Spleen (tissue), 13 donors: ENCODE measurements at places on chromosomes 5 and 9. TPM values are rescaled to one million over a fixed set of nuclear protein-coding genes. Genes with fewer than 3 reads are reported as not detected.

GRCh38 chr5:19987612-19988361 lies at the start of gene CDH18:
Gene CDH18 (minus strand): TSS chr5:19988200. CDS start chr5:19838986, 149,214 bp downstream.
- DNase-seq = peak; percentile 58
- H3K27me3 ChIP-seq = no peaks in the 10 kb centered on the region
- H3K4me3 ChIP-seq = no peak within 1 kb of the TSS

- H3K36me3 ChIP-seq = no peaks in the 10 kb centered on the region
- H3K4me3 ChIP-seq = no peak overlapping the region
- H3K4me1 ChIP-seq = no peaks in the 10 kb centered on the region
- no peaks in the 10 kb centered on the region for H3K27me3 ChIP-seq
These were observed 89.7 kb upstream of the PARP8 start for GRCh38 chr5:50576686-50577256.

The TAF1L gene
- polyA plus RNA-seq = not detected

The HRH2 gene
- 1.9 TPM for polyA plus RNA-seq

- peak within 1 kb of the TSS; percentile 82 for H3K4me3 ChIP-seq
- peak within 1 kb of the TSS; percentile 90 for H3K27ac ChIP-seq
- H3K4me1 ChIP-seq = peaks cover 7% of the 10 kb centered on the region
- H3K36me3 ChIP-seq = no peaks in the 10 kb centered on the region
These were observed at the start of gene MOB3B for GRCh38 chr9:27529316-27530278. Gene MOB3B (minus strand): TSS chr9:27529814. CDS start chr9:27455550, 74,264 bp downstream.

The GPX3 gene
- 261 TPM for polyA plus RNA-seq

The C9orf50 gene
- 0.16 TPM for polyA plus RNA-seq

- DNase-seq = peak; percentile 97
- no peaks in the 10 kb centered on the region for H3K27me3 ChIP-seq
- H3K27ac ChIP-seq = peak within 1 kb of the TSS; percentile 89
These were observed at the start of gene FXN for GRCh38 chr9:69035438-69036308. Gene FXN (plus strand): TSS chr9:69035752. CDS start chr9:69035783, 31 bp downstream.

The IL7R gene
- polyA plus RNA-seq = 21.8 TPM

- H3K4me1 ChIP-seq = no peaks in the 10 kb centered on the region
- DNase-seq = no peak
- H3K27me3 ChIP-seq = no peaks in the 10 kb centered on the region
- no peak overlapping the region for H3K4me3 ChIP-seq
- no peaks in the 10 kb centered on the region for H3K36me3 ChIP-seq
- H3K27ac ChIP-seq = no peak overlapping the region
These were observed 691.2 kb upstream of the CDH6 start for GRCh38 chr5:30502277-30502676.

The CCDC152 gene
- polyA plus RNA-seq = 2.0 TPM

- no peak overlapping the region for H3K4me3 ChIP-seq
- peak overlapping the region; percentile 44 for H3K27ac ChIP-seq
- peak; percentile 91 for DNase-seq
- peaks cover 38% of the 10 kb centered on the region for H3K36me3 ChIP-seq
- H3K4me1 ChIP-seq = peaks cover 36% of the 10 kb centered on the region
These were observed 20.3 kb downstream of the QSOX2 start for GRCh38 chr9:136225366-136225747.

The TTC23L gene
- polyA plus RNA-seq = 0.23 TPM

- DNase-seq = no peak
- H3K4me1 ChIP-seq = no peaks in the 10 kb centered on the region
- H3K27me3 ChIP-seq = no peaks in the 10 kb centered on the region
- no peak overlapping the region for H3K4me3 ChIP-seq
- H3K36me3 ChIP-seq = no peaks in the 10 kb centered on the region
- H3K27ac ChIP-seq = no peak overlapping the region
These were observed 404.0 kb upstream of the FAM174A start for GRCh38 chr5:100131161-100131560.

The ARHGEF28 gene
- polyA plus RNA-seq = 0.53 TPM

- no peak overlapping the region for H3K4me3 ChIP-seq
- DNase-seq = no peak
- peaks cover 5% of the 10 kb centered on the region for H3K4me1 ChIP-seq
- no peaks in the 10 kb centered on the region for H3K27me3 ChIP-seq
- no peaks in the 10 kb centered on the region for H3K36me3 ChIP-seq
These were observed 405.8 kb upstream of the PTGER4 start for GRCh38 chr5:40273936-40274335.

The CDH10 gene
- polyA plus RNA-seq = not detected

GRCh38 chr9:4320021-4320420 lies 20.2 kb upstream of the GLIS3 start:
- no peaks in the 10 kb centered on the region for H3K36me3 ChIP-seq
- H3K4me3 ChIP-seq = no peak overlapping the region
- no peaks in the 10 kb centered on the region for H3K27me3 ChIP-seq

The CD274 gene
- 1.8 TPM for polyA plus RNA-seq

The CFAP90 gene
- polyA plus RNA-seq = not detected

- no peak overlapping the region for H3K27ac ChIP-seq
- H3K36me3 ChIP-seq = no peaks in the 10 kb centered on the region
- H3K4me3 ChIP-seq = no peak overlapping the region
These were observed 86.6 kb downstream of the GNA14 start for GRCh38 chr9:77561331-77562018.

The IFNB1 gene
- not detected for polyA plus RNA-seq

- no peaks in the 10 kb centered on the region for H3K36me3 ChIP-seq
- H3K4me3 ChIP-seq = no peak overlapping the region
- H3K27ac ChIP-seq = no peak overlapping the region
- no peak for DNase-seq
- no peaks in the 10 kb centered on the region for H3K4me1 ChIP-seq
These were observed 19.5 kb upstream of the SERINC5 start for GRCh38 chr5:80275347-80275746.

- H3K4me1 ChIP-seq = no peaks in the 10 kb centered on the region
- DNase-seq = peak; percentile 77
- no peak overlapping the region for H3K4me3 ChIP-seq
- no peak overlapping the region for H3K27ac ChIP-seq
- no peaks in the 10 kb centered on the region for H3K27me3 ChIP-seq
These were observed 47.6 kb downstream of the ACO1 start for GRCh38 chr9:32431940-32432555.

The C5orf58 gene
- not detected for polyA plus RNA-seq

The BNIP1 gene
- 14.2 TPM for polyA plus RNA-seq

DNA sequence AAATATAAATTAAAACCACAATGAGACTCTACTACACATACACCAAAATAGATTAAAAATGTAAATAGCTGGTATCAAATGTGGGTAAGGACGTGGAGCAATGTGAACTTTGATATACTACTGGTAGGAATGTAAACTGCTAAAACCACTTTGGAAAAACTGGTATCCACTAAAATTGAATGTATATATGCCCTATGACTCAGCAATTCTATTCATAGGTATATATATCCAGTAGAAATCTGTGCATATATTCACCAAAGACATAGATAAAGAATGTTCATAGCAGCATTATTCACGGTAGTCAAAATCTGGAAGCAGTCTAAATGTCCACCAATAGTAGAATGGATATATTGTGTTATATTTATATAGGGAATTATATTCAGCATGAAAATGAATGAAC lies 85.2 kb downstream of the ERP44 start:
- H3K36me3 ChIP-seq = peaks cover 95% of the 10 kb centered on the region
- H3K27me3 ChIP-seq = no peaks in the 10 kb centered on the region
- no peak overlapping the region for H3K4me3 ChIP-seq
- DNase-seq = no peak
- no peaks in the 10 kb centered on the region for H3K4me1 ChIP-seq

DNA sequence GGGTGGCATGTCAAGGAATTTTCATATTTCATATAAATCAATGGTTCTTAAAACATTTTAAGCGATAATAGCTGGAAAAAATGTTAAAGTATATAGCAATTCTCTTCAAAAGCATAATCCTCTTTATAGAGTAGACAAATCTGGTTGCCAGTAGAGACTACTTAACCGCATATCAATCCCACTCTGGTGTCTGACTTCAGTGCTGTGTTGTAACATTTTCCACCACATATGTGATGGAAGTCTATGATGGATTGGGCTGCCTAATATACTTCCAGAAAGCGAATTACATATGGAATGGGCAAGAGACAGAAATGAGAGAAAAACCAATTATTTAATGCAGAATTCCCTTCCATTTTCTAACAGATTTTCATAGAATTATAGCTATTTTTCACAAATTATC lies 54.3 kb downstream of the FBN2 start:
- no peak overlapping the region for H3K4me3 ChIP-seq
- H3K36me3 ChIP-seq = no peaks in the 10 kb centered on the region
- no peaks in the 10 kb centered on the region for H3K27me3 ChIP-seq
- no peak overlapping the region for H3K27ac ChIP-seq

GRCh38 chr5:93585767-93586385 lies 2.9 kb downstream of the NR2F1 start:
- H3K4me1 ChIP-seq = peaks cover 27% of the 10 kb centered on the region
- peaks cover 97% of the 10 kb centered on the region for H3K27me3 ChIP-seq
- H3K4me3 ChIP-seq = peak overlapping the region; percentile 60
- H3K27ac ChIP-seq = no peak overlapping the region
- no peaks in the 10 kb centered on the region for H3K36me3 ChIP-seq

DNA sequence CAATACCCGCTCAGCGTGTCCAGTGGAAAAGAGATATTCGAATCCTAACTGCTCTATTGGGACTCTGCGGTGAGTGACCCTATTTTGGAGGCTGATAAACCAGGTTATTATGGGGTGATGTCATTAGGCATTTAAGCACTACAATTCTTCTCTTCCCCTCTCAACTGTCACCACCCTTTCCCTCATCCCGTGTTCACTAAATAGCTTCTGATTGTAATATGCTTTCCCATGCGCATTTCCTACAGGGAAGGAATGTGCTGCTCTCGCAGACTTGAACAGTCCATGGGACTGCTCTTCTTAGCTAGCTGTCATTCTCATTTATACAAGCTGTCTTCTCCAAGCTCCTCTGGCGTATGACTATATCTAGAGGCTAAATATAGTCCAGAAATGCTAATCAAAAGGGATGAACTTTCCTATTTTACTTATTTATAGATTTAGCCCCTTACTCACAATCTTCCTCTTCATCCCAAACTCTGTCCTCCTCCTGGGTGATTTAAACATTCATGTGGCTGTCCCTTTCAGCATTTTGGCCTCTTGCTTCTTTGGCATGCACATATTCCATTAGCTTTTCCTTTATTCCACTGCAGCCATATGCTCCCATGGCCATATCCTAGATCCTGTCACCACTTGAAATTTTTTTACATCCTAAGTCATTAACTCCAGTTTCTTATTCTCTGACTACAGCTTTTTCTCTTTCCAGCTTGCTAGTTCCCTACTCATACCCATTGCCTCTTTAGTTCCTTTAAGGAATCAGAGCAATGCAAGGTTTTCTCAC lies 39.6 kb upstream of the CSNK1G3 start:
- H3K36me3 ChIP-seq = no peaks in the 10 kb centered on the region
- no peaks in the 10 kb centered on the region for H3K27me3 ChIP-seq
- no peak for DNase-seq
- H3K4me3 ChIP-seq = no peak overlapping the region
- H3K4me1 ChIP-seq = no peaks in the 10 kb centered on the region

The SOWAHA gene
- 0.24 TPM for polyA plus RNA-seq

GRCh38 chr5:137379555-137380286 lies 119.4 kb downstream of the SPOCK1 start:
- no peaks in the 10 kb centered on the region for H3K27me3 ChIP-seq
- no peaks in the 10 kb centered on the region for H3K36me3 ChIP-seq
- H3K4me1 ChIP-seq = no peaks in the 10 kb centered on the region
- no peak overlapping the region for H3K27ac ChIP-seq
- no peak for DNase-seq
- no peak overlapping the region for H3K4me3 ChIP-seq

The ST8SIA4 gene
- 6.5 TPM for polyA plus RNA-seq
